Fibroblast of skin of right biceps (primary cell): ENCODE measurements at places on chromosomes 6 and 20.

DNA sequence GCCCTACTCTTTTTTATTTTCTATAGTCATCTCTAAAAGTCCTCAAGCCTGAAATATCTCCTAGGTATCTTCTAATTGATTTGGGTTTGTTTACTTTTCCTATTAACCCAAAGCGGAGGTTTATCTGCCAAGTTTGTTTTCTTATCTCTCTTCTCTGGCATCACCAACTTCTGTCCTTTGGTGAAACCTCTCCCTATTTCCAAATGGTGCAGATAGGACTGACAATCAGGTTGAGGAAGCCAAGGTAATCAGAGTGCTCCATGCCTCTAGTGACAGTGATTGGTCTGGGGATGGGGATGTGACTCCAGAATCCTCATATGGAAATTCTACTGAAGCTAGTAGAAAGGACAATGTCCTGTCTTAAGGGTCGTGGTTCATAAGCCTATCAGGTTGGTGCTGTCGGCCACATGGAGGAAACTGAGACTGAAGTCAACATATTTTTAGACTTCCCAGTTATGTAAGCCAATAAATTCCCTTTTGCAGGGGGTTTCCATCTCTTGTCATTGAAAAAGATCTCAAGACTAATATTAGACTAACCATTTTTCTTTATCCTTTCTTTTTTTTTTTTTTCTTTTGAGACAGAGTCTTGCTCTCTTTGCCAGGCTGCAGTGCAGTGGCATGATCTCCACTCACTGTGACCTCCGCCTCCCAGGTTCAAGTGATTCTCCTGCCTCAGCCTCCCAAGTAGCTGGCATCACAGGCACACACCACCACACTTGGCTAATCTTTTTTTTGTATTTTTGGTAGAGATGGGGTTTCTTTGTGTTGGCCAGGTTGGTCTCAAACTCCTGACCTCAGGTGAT, 28.0 kb downstream of the KIF6 start:
- DNase-seq, result no peak

GRCh38 chr6:169247991-169248390, 5.7 kb downstream of the THBS2 start:
- DNase-seq, result no peak

DNA sequence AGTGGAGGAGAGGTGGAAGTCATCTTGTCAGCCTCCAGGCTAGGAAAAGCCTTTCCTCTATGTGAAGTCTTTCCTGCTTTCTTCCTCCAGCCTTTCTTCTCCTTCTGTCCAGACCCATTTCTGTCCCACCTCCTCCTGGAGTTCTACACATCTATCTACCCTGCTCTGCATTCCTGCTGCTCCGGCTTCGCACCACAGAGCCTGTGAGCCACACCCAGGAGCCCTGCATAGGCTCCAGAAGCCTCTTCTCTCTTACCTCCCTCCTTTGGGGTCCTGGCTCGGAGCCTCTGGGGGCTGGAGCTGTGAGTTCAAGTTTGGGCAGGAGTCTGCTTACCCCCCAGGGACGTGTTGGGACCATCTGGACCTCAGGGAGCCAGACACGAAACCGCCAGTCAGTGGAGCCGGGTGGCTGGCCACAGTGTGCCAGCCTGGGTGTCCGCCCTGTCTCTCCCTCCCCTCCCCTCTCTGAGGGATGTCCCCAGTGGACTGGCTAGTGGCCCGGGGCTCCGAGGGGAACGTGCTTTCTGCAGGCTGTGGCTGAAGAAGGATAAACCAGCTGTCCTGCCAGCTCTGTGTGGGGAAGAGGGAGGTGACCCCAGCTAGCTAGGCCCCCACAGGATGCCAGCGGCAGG, 99.2 kb downstream of the VEGFA start:
- no peak for DNase-seq

GRCh38 chr6:169510871-169511270, 191.0 kb downstream of the WDR27 start:
- no peak for DNase-seq

DNA sequence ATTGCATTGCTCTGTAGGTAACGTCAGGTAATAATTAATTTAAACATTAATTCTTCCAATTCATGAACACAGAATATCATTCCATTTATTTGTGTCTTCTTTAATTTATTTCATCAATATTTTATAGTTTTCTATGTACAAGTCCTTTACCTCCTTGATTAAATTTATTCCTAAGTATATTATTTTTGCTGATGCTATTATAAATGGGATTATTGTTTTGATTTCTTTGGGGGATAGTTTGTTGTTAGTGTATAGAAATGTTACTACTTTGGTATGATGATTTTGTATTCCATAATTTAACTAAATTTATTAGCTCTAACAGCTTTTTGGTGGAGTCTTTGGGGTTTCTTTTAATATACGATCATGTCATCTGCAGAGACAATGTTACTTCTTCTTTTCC, 44.7 kb upstream of the CCND3 start:
- DNase-seq, result no peak

DNA sequence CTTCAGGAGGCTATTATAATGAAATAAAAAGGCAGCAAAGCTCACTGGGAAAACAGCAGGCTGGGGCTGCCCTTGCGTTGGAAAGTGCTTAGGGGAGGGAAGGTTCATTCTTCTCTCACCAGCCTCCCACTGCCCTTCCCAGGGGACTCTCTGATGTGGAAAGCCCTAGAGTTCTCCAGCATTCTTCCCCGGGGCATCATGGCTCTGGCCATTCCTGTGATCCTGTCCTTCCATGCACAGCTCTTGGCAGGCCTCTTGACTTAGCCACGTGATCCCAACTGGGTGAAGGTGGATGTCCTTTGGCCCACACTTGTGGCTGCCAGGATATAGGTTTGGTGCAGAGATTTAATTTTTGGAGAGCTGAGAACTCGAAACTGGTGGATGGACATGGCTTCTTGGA, 58.0 kb upstream of the ZNF831 start:
- DNase-seq, result no peak

DNA sequence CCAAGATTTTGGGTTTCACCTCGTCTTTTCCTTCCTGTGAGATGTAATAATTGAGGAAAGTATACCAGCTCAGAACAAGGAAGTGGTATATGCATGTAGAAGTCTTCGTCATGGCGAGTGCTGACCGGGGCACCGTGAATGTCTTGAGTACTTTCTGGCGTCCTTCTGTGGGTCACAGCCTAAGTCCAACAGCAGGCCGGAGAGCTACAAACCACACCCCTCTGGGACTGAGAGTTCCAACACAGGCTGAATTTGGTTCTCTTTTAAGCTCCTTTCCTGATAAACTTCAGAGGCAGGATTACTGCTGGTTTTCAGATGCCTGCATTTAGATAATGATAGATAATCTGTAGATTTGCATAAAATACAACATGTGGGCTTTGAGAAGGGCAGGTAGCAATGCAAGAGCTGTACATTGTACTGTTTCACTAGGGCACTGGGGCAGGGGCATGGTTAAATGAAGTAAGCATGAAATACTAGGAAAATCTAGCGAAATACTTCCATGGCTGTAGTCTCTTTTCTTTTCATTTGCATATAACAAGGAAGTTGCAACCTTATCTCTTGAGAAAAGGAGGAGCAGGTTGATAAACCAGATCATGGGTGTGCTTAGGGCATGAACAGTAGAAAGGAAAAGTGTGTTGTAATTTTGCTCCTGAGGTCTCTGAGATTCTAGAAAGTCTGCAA, at the start of gene ADTRP:
TSS of gene ADTRP (minus strand) at position 156 of the 681 bp plus-strand sequence. CDS start at position 112, 44 bp downstream.
- DNase-seq, result no peak

GRCh38 chr6:15406452-15406851, 160.6 kb downstream of the JARID2 start:
- no peak for DNase-seq

DNA sequence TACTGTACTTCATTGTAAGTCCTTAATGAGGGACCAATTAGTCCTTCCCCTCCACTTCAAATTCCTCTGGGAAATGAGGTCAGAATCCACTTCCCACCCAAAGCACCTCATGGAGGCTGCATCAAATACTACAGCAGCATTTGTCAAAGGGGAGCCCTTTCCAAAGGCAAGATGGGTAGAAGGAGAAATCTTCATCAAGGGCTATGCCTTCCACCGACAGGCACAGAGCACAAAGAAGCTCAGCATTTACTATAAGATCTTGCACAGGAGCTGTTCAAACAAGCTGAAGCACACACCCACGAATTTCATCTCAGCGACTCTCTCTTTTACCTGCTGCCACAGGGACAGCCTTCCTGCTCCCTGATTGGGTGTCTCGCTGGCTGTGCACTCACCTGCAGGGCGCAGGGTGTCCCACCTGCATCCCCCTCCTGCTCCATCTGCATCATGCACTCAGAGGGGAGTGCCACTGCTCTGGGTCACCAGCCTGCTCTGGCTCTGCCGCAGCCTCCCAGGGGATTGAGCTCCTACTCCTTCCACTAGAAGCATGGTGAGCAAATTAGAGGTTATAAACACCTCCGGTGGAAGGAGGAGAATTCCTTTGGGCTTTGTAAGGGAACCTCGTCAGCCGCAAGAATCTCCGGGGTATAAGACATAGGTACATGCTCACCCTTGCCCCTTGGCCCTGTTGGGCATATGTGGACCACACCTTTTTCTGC, 164.5 kb downstream of the ATXN1 start:
- no peak for DNase-seq

- DNase-seq, result no peak
Measured at GRCh38 chr6:71502956-71503355, 214.3 kb downstream of the OGFRL1 start.

GRCh38 chr6:127176146-127176545, 57.7 kb downstream of the RSPO3 start:
- DNase-seq, result peak; percentile 50

DNA sequence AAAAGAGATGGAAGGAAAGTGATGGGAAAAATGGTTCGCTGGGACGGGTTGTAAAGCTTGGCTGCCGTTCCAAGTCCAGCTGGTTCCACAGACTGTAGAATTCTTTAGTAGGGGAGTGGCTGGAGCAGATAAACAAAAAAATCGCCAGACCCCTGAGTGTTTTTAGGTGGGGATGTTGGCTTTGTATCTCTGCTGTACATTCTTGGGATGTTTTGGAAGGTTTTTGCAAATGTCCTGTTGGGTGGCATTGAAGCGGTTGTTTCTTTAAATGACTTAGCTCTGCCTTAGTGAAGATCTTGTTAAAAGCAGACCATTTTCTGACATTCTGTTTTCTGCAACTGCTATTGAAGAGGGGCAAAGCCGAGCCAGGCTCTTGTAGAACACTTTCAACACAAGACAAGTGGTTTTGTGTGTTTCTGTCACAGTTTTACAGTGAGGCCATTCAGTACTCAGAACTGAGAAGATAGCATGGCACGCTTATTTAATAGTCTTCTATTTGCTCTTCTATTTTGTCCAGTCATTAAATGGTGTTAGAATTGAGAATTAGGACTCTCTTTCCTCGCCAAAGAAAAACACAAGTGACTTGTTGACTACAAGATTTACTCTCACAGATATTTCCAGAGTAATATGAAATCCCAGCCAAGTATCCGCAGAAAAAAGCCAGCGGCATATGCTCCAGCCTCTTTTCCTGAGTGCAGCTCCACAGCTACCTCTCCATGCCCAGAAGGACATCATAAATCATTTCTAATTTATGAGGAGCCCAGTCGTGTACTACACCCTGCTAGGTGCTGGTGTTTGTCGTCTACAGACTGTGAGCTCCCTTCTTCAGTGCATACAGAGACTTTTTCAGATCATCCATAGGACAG, 65.8 kb downstream of the PHACTR2 start:
- peak; percentile 13 for DNase-seq

- DNase-seq, result no peak
Measured at GRCh38 chr6:128882560-128882959, 378 bp upstream of the LAMA2 start.

DNA sequence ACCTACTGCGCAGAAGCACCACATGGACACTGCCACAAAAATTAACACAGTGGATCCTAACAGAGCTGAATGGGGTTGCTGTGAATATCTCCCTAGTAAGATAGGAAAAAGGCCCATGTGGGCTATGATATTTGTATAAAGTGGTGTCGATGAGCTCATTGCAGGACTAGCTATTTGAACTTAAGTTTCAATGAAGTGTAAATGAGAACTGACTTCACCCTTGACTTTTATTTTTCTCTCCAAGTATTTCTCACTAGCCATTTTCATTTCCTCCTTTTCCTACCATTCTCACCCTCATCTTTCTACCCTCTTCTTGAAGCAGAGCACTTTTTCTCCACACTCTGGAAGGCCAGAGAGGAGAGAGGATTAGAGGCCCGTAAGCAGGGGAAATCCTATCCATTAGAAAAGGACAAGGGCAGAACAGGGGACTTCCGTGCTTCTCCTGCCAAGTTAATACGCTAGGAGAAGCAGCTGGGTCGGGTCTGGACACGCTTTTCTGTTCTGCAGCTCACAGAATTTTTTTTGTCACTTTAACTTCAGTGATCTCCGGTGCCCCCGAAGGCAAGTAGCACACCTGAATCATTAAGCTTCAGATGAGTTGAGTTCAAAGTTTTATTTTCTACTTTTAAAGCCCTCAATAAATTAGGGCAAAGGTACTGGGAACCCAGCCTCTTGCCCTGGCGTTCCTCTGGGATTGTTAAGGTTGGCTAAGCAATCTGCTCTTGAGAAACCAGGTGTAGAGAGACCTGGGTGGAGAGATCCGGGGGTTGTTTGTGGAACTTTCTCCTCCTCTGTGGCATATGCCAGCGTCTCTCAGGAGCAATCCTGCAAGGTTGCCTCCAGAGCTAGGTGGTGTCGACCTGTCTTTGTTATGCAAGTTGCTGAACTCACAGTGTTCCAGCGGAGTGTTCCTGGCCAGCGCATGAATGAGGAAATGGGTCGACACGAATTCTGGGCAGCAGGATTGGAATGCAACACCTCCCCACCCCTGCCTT, 56.2 kb upstream of the ARID1B start:
- DNase-seq, result no peak

GRCh38 chr20:38617011-38617829, 15.6 kb downstream of the ARHGAP40 start:
- DNase-seq, result peak; percentile 32

GRCh38 chr20:9600562-9600961, 86.2 kb downstream of the LAMP5 start:
- DNase-seq, result no peak

- peak; percentile 49 for DNase-seq
Measured at GRCh38 chr20:45311589-45312211, 3.6 kb upstream of the MATN4 start.

GRCh38 chr6:166253281-166253681, 54.9 kb downstream of the PRR18 start:
- DNase-seq, result no peak

DNA sequence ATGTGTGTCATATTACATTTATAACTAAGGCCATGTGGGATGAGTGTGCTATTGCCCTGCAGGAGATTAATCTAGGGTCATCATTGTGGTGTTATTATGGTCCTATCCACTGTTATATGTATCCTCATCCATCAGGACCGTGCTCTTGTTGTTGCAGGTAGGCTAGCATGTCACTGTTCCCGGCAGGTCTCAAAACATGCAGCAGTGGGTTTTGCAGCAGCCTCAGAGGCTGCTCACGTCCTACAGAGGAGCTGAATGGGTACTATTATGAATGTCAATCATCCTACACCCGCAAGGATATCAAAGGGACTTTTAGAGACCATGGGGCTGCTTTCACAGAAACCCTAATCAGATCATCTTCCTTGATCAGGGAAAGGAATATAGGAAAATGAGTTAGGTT, 318.2 kb downstream of the SAMD5 start:
- no peak for DNase-seq
